GM12892 (cell line): ENCODE measurements at places on chromosomes 5 and 9.

DNA sequence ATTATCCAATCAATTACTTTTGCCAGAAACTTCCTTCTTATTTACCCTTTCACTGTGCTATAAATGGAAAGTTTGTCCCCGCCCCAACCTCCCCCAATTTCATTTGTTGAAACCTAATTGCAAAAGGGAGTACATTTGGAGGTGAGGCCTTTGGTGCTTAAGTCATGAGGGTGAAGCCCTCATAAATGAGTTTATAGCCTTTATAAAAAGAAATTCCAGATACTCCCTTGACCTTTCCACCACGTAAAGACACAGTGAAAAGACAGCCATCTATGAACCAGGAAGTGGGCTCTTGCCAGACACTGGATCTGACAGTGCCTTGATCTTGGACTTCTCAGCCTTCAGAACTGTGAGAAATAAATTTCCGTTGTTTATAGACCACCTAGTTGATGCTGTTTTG is 82.3 kb downstream of the NUDT12 start:
- no peak for DNase-seq

GRCh38 chr5:137867664-137868063 is at the start of gene MYOT:
Gene MYOT (plus strand): TSS chr5:137867860. CDS start chr5:137870652, 2,792 bp downstream.
- no peak for DNase-seq

DNA sequence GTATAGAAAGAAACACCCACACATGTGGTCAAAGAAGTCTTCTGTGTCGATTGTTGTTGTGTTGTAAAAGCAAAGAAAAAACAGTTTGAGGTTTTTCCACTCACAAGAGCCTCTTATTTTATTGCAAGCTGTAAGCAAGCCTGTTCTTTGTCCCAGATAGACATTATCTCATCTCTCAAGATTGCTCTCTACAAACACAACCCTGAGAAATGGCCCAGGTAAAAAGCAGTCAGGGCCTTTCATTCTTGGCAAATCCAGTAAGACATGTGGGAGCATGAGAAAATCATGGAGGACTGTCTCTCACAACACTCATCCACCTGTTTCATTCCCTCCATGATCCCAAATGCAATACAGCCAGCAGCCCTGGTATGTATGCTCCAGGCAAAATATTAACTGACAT is 286.6 kb upstream of the POU5F2 start:
- no peak for DNase-seq

- DNase-seq, result no peak
Observed at GRCh38 chr9:78928625-78929405, 631.9 kb downstream of the PSAT1 start.

- no peak for DNase-seq
Observed at GRCh38 chr5:9691261-9691660, 61.1 kb upstream of the TAS2R1 start.

GRCh38 chr5:15234366-15234765 is 265.6 kb upstream of the FBXL7 start:
- DNase-seq, result no peak

DNA sequence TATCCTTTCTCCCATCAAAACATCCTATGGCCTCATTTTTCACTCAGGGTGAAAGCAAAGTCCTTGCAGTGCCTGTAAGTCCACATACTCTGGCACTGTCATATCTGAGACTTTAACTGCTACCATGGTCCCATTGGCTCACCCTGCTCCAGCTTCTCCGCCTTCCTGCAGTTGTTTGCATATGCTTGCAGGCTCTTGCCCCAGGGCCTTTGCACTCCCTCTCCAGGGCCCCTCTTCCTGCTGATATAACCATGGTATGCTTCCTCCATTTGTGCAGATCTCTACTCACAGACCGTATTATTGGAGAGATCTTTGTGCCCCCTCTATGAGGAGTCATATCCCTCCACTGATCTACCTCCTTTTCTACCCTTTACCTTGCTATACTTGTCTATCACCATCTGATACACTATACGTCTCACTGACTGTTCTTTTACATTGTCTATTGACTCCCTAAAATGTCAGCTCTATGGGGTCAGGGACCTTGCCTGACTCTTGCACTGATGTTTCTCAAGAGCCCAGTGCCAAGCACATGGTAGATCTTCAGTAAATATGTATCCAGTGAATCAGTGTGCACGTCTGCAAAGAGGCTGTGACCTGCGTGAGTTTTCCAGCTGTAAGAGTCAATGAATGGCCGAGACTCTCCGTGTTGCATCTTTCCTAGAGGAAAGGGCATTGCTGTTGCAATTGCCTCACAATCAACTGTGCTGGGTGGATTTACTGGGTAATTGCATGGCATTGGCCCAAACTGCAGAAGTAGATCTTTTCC is 81.7 kb upstream of the CPEB4 start:
- no peak for DNase-seq

- DNase-seq, result no peak
Observed at GRCh38 chr9:22241611-22242010, 205.0 kb upstream of the DMRTA1 start.
